Osteocyte (in vitro differentiated cells): ENCODE measurements at places on chromosomes 2 and 18. TPM values are rescaled to one million over a fixed set of nuclear protein-coding genes. Genes with fewer than 3 reads are reported as not detected.

LOXL3 gene
- 58.1 and 62.1 TPM in 2 replicates for total RNA-seq

DNA sequence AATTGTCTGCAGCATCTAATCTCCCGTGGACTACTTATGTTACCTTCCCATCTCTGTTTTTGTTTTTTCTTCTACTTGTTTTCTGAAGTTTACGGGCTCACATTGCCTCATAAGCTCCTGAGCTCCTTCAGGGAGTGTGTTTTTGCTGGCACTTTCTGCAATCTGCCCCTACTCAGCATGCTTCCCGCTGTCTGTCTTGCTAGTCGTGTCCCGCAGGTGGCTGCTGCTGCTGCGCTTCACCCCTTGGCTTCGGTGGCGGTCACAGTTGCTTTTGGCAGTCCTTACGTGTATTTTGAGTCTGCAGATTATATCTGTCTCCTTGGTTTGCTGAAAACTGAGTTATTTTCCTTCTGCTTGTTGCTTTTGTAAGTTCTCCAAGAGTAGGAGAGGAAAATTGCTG, 37.3 kb downstream of the FER1L5 start:
- no peak overlapping the region for H3K27ac ChIP-seq
- H3K36me3 ChIP-seq: no peaks in the 10 kb centered on the region
- no peak for DNase-seq
- H3K4me3 ChIP-seq: no peak overlapping the region

DNA sequence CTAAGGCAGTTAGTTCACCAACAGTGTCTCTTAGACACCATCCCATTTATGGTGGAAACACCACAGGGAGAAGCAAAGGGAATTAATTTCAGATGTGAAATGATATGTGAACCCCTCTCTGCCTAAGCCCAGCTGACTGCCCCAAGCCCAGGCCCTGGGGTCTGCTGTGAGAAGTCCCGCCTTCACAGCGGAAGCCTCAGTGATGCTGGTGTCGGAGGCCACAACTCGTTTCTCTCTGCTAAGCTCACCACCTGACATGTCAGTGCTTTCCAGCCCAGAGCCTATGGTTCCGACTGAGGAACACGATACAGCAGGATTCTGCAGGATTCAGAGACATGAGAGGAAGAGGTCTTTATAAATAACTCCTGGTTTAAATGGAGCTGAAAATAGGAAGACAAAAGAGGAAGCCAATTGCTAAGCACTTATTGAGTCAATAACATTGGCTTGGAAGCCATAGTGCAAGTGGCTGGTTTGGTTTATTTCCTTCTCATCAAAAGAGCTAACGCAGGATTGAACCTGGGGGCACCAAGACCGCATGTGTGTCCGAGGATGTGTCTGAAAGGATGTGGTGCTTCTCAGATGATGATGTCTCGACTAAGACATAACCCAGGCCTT, 21.9 kb upstream of the LOXHD1 start:
- peaks cover 15% of the 10 kb centered on the region for H3K27me3 ChIP-seq
- H3K27ac ChIP-seq: no peak overlapping the region
- DNase-seq: no peak
- H3K4me1 ChIP-seq: no peaks in the 10 kb centered on the region
- no peaks in the 10 kb centered on the region for H3K36me3 ChIP-seq

- H3K4me3 ChIP-seq: no peak overlapping the region
- no peaks in the 10 kb centered on the region for H3K36me3 ChIP-seq
- H3K4me1 ChIP-seq: peaks cover 6% of the 10 kb centered on the region
These were observed 929.7 kb downstream of the LRP1B start for GRCh38 chr2:141201016-141201565.

DNA sequence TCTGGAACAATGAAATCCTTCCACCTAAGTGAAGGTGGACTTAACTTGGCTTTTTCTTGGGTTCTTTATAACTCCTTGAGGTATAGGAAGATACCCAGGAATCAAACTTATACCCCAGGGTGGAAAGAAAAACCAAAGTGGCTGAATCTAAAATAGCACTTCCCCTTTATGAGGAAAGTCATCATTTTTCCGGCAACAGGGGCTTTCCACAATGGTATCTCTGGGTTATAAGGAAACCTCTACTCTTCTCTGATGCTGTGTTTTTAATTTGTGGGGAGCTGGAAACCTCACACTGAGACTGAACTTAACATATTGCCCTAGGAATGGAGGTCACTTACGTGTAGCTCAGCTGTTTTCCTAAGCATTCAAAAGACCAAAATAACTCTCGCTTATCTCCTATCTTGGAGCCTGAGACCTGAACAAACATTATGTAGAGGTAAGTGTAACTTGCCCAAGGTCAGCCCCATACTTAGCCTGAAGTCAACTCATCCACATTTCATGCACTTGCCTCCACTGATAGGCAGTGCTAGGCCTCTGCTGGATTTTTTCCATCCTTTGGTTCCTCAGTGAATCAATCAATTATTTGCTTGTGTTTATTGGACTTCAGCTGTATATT, 117.9 kb downstream of the SETBP1 start:
- no peak overlapping the region for H3K4me3 ChIP-seq
- H3K4me1 ChIP-seq: peaks cover 26% of the 10 kb centered on the region
- no peaks in the 10 kb centered on the region for H3K27me3 ChIP-seq

DNA sequence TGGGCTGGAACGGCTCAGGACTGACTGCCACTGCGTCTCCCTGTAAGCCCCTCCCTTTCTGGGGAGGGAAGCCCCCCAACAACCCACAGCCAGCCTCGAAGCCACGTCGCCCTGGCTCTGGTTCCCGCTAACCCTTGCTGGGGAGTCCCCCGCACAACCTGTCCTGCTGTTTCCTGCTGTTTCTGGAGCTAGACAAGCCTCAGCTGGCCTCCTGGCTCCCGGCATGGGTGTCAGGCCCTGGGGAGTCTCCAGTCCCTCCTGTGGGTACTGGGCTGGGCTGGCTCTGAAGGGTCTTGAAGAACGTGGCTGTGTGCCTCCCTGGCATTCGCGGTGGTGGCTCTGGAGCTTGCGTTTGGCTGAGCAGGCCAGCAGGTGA, 20.9 kb downstream of the NFATC1 start:
- H3K4me1 ChIP-seq: peaks cover 13% of the 10 kb centered on the region
- DNase-seq: no peak
- H3K27me3 ChIP-seq: no peaks in the 10 kb centered on the region

CERKL gene
- not detected in 2 replicates for total RNA-seq

DNA sequence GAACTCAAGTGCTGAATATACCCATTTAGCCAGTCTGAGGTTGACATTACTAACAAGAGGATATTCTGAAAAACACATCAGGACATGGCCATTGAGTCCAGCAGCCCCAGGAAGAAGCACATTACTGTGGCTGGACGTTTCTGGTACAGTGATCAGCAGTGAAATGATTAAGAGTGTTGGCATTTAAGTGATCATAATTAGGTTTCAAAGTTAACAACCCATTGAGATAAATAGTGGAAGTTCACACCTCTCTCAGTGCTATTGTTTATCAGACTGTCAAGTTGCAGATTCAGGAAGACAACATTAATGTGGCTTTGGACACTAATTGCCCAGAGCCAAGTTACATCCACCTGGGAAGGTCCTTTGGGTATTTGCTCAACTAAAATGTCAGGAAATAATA, 139.5 kb upstream of the GAREM1 start:
- DNase-seq: no peak
- peaks cover 2% of the 10 kb centered on the region for H3K27me3 ChIP-seq
- no peak overlapping the region for H3K27ac ChIP-seq
- no peaks in the 10 kb centered on the region for H3K4me1 ChIP-seq
- no peak overlapping the region for H3K4me3 ChIP-seq

GRCh38 chr2:239551206-239551605, 150.4 kb upstream of the HDAC4 start:
- H3K27ac ChIP-seq: no peak overlapping the region
- DNase-seq: no peak
- H3K27me3 ChIP-seq: peaks cover 4% of the 10 kb centered on the region
- no peaks in the 10 kb centered on the region for H3K4me1 ChIP-seq
- H3K36me3 ChIP-seq: no peaks in the 10 kb centered on the region

INHBB gene
- total RNA-seq: 0.50 and 0.62 TPM in 2 replicates

LINC00305 gene
- not detected in 2 replicates for total RNA-seq

- no peak overlapping the region for H3K4me3 ChIP-seq
- no peaks in the 10 kb centered on the region for H3K27me3 ChIP-seq
- H3K4me1 ChIP-seq: peaks cover 11% of the 10 kb centered on the region
- peak overlapping the region; percentile 15 for H3K27ac ChIP-seq
These were observed 30.5 kb downstream of the FOSL2 start for GRCh38 chr2:28422908-28423741.

DNA sequence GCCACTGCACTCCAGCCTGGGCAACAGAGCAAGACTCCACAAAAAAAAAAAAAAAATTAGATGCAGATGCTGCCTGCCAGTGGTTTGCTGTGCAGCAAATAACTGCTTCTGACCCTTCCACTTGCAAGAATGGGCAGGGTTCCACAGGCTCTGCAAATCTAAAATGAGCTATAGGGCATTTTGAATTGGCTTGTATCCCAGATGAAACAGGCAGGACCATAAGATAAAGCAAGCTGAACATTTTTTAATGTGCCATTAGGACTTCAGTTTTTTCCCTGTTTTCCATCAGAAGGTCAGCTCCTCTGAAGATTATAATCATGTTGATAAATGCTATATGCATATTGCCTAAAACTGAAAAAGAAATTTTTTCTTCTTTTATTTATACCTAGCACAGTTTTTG, 15.7 kb upstream of the FZD7 start:
- H3K4me1 ChIP-seq: peaks cover 17% of the 10 kb centered on the region
- H3K36me3 ChIP-seq: no peaks in the 10 kb centered on the region
- no peak for DNase-seq
- no peaks in the 10 kb centered on the region for H3K27me3 ChIP-seq
- no peak overlapping the region for H3K27ac ChIP-seq
- no peak overlapping the region for H3K4me3 ChIP-seq

DNA sequence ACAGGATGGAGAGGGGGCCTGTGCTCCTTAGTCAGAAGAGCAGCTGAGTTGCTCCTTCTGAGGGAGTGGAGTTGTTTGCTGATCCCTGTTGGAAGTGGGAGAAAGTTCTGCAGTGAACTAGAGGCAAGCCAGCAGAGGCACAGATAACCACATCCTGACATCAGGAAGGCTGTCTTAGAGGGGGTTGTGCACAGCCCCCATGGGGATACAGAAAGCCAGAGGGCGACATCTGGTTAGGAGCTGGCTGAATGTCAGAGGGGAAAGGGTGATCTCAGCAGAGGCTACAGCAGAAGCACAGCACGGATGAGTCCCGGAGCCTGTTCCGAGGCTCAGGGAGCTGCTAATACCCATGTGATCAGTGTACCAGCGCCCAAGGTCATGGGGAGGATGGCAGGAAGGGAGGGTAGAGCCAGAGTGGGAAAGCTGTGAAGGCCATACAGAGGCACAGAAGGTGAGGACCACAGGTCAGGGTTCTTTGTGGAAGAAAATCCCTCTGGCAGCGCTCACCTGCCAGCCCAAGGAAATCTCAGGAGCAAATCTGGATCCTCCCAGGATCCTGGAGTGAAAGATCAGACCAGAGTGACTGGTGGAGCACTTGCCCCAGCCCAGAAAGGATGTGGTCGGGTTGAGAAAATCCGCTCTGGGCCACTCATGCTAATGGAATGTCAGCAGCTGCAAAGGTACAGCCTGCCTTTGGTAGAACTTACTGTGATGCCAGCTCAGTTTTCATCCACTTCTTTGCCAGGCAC, 111.8 kb downstream of the STPG4 start:
- H3K4me3 ChIP-seq: no peak overlapping the region
- no peaks in the 10 kb centered on the region for H3K27me3 ChIP-seq
- peaks cover 39% of the 10 kb centered on the region for H3K4me1 ChIP-seq
- H3K36me3 ChIP-seq: peaks cover 16% of the 10 kb centered on the region
- no peak for DNase-seq
- peak overlapping the region; percentile 95 for H3K27ac ChIP-seq

ICOS gene
- total RNA-seq: not detected in 2 replicates

AQP12B gene
- not detected in 2 replicates for total RNA-seq

DNA sequence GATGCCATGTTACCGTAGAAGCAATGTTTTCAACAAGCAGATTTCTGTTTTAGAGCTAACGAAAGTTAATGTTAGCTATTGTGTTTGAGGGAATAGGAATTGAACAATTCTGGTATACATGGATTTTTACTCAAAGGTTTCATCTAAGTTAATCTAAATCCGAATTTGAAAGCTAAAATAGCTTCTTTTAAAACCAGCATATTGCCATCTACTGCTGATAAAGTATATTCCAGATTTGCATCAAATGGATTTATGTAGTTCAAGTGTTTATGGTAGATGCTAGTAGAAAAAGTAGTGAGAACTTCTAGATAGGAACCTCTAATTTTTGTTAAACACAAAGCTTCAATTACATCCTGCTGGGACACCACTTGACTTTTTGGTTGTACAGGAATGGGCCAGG, 1569.5 kb upstream of the NXPH2 start:
- H3K27ac ChIP-seq: no peak overlapping the region
- H3K36me3 ChIP-seq: no peaks in the 10 kb centered on the region
- no peaks in the 10 kb centered on the region for H3K27me3 ChIP-seq
- no peak overlapping the region for H3K4me3 ChIP-seq

DNA sequence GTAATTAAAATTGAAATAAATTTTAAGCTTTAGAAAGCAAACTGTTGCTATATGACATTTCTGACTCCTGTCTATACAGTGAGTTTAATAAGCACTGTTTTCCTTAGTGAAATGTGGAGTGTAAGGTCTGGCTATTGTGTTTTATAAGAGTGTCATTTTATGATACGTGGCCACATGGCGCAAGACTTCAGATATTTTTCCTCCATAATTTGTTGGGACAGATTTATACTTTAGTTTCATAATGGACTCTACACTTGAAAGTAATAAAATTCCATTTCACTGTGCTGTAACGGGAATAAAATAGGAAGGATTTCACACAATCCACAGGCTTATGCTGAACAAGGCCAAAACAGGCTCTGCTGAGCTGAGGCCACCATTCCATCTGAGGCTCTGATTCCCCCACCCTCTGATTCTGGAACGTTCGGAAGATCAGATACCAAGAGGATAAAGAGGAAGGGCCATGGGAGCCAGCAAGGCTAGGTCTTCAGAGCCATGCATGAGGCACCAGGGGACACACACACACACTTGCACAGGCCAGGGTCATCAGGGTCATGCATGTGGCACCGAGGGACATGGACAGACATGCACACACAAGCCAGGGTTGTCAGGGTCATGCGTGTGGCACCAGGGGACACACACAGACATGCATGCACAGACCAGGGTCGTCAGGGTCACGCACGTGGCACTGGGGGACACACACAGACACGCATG, 35.6 kb downstream of the HDAC4 start:
- H3K27me3 ChIP-seq: no peaks in the 10 kb centered on the region
- H3K27ac ChIP-seq: no peak overlapping the region
- H3K4me1 ChIP-seq: peaks cover 10% of the 10 kb centered on the region
- H3K36me3 ChIP-seq: no peaks in the 10 kb centered on the region
- no peak for DNase-seq

SCN1A gene
- total RNA-seq: not detected in 2 replicates

- H3K36me3 ChIP-seq: no peaks in the 10 kb centered on the region
- peaks cover 23% of the 10 kb centered on the region for H3K27me3 ChIP-seq
- H3K4me3 ChIP-seq: no peak overlapping the region
- H3K4me1 ChIP-seq: no peaks in the 10 kb centered on the region
These were observed 116.7 kb upstream of the CHST9 start for GRCh38 chr18:27301615-27302378.

- DNase-seq: no peak
- no peak overlapping the region for H3K27ac ChIP-seq
- no peaks in the 10 kb centered on the region for H3K27me3 ChIP-seq
- H3K36me3 ChIP-seq: no peaks in the 10 kb centered on the region
These were observed 424.6 kb downstream of the NCKAP5 start for GRCh38 chr2:133143645-133144044.
